Posterior vena cava (tissue), 2 donors: ENCODE measurements at places on chromosomes 12 and 14. TPM values are rescaled to one million over a fixed set of nuclear protein-coding genes. Genes with fewer than 3 reads are reported as not detected.

DNA sequence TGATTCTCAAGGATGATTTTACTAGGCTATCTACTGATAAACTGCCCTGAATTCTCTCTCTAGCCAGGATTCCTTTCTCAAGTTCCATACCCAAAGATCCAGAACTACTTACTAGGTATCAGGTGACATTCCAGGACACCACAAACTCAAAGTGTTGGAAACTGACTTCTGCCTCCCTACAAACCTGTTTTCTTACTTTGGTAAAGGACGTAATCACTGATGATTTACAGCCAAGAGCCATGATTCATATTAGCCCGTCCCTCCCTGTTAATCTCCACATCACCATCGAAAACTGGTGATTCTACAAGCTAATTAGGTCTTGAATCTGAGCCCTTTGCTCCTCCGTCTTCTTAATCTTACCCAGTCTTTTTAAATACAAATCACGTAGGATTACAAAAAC, 1.0 kb upstream of the ATG14 start:
- DNase-seq, result no peak

GRCh38 chr12:13278249-13278787, 81.8 kb downstream of the EMP1 start:
- peak; percentile 92 for DNase-seq

DNA sequence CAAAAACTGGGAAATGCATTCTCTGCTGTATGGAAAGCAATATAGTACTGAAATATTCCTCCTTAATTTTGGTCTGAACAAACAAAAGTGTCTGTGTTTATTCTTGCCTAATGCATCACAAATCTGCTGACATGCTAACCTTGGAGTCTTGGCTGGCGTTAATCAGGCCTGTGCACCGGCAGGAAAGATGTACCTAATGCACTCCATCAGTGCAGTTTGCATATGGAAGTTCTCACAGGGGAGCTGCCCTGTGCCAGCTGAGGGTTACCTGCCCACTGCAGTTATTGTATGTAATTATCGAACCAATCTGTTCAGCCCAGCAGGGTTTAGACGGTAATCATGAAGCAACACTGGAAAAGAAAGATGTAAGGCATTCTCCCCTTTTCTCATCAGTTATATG, 76.9 kb downstream of the VRK1 start:
- no peak for DNase-seq

- no peak for DNase-seq
Measured at GRCh38 chr12:42868291-42868690, 278.7 kb upstream of the PRICKLE1 start.

The IGF1 gene
- 391 TPM for total RNA-seq

The CCDC175 gene
- 0.10 TPM for total RNA-seq
